ENCODE measurements at places on chromosomes 3 and 15.
A peak's percentile ranks its signal among the peaks of the same experiment; 100 is the strongest.

- no peak for DNase-seq
Measured at GRCh38 chr3:132550579-132551305, 46.3 kb upstream of the ACKR4 start.

DNA sequence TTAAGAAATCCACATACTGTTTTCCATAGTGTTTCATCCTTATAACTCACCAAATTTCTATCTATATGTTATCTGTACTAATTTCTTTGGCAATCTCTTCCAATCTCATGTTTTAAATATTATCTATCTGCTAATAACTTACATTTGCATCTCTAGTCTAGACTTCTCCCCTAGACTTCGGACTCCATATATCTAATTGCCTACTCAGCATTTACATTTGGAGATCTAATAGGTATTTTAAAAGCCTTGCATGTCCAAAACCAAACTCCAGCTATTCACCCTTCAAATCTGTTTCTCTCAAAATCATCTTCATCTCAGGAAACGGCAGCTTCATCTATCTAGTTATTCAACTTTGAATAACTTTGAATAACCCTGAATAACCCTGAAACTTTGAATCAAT lies 35.3 kb downstream of the ZNF385D start:
- DNase-seq = no peak

- no peak for DNase-seq
Measured at GRCh38 chr3:168091941-168092340, 3.8 kb downstream of the GOLIM4 start.

DNA sequence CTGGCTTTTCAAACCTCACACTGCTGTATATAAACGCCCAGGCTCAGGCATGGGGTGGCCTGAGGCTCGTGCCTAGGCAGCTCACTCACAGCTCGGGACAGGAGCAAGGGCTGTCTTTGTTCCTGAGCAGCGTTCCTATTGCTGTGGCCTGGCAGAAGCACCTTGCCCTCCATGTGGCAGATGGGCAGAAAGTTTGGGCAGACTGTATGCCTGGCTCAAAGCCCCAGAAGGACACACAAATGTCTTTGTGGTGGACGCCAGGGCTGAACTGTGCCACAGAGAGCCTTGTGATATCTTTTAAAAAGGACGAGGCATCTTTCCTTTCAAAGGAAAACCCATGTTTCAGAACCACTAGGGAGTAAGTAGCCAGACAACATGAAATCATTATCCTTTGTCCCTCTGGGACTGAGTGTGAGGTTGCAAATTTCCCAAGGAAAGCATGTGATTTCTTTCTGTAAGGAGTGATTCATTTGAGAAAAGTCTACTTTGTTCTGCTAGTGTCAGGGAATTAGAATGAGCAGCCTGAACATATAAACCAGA lies 29.3 kb upstream of the UBE2E1 start:
- no peak for DNase-seq

- DNase-seq = no peak
Measured at GRCh38 chr3:16311960-16312451, 47.0 kb downstream of the OXNAD1 start.

GRCh38 chr15:77540312-77541060 lies 92.2 kb downstream of the LINGO1 start:
- DNase-seq = no peak

GRCh38 chr3:185280572-185281365 lies 26.9 kb upstream of the EHHADH start:
- DNase-seq = peak; percentile 69

GRCh38 chr3:87203809-87204208 lies 23.3 kb upstream of the CHMP2B start:
- DNase-seq = no peak

DNA sequence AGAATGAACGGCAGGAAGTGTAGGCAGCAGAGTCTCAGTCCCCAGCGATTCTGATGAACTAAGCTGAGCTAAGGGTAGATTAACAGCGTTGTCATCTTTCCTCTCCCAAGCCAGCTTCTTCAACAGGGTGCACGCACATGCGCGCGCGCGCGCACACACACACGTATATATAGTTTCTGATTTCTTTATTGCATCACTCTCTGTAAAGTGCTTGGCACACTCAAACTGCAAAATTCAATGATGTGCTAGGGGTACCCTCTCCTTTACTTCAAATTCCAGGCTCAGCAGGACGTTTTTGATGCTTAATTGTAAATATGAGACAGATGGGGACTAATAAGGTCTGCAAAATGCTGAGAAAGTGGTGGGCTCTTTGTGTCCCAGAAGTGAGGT lies 26.1 kb upstream of the VPS8 start:
- DNase-seq = no peak

DNA sequence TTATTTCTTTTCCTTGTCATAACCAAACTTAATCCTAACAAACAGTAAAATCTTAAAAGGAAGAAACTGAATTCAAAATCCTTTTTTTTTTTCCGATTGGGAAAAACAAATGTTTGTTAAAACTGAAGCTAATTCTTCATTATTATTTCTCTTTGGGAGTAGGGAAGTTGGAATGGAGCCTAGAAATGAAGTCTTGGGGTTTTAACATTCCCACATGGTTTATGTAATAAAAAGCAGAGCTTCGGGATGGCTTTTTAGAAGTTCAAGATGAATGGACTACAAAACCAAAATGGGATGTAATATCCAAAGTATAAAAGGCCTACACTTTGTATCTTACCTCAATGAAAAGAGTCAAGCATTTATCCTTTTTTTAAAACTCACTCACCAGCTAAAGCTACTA lies 189.0 kb upstream of the TMC3 start:
- DNase-seq = no peak

- no peak for DNase-seq
Measured at GRCh38 chr3:12476238-12476897, 7.9 kb upstream of the TSEN2 start.

DNA sequence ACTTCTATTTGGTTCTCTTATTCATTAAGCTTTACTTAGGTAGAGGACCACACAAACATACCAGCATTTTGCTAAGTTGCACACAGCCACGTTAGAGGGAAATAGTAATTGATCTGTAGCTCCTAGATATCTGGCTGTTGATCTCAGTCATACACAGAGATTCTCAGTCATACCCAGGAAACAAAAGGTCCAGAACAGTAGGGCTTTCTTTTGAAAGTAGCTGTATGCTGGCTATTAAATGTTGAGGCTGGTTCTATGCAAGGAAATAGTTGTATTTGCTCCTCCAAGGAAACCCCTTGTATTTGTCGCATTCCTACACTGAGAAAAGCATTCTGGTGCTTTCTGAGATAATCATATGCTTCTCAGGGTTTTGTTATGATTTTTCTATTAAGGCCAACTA lies 523.8 kb downstream of the SOX2 start:
- DNase-seq = no peak

GRCh38 chr3:157830556-157831236 lies 275.5 kb downstream of the SHOX2 start:
- DNase-seq = no peak

DNA sequence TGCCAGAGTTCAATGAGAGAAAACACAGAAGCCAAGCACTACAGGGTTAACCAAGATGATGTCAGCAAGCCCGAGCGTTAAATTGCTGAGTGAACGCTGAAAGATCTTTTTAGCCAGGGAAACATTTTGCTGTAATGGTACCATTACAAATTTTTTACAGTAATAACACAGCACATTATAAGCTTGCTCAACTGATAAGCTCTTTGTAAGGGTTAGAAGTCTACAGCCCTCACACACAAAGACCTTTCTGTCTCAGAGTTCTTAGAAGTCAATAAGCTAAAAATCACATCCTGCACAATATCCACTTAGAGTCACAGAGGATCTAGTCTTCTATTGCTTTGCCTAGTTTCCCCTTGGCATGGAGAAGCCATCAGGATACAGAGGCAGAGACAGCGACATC lies 29.9 kb downstream of the CHSY1 start:
- DNase-seq = no peak

GRCh38 chr3:144011251-144011799 lies 39.7 kb downstream of the DIPK2A start:
- no peak for DNase-seq

GRCh38 chr3:132332508-132332907 lies 15.3 kb downstream of the ACP3 start:
- no peak for DNase-seq

DNA sequence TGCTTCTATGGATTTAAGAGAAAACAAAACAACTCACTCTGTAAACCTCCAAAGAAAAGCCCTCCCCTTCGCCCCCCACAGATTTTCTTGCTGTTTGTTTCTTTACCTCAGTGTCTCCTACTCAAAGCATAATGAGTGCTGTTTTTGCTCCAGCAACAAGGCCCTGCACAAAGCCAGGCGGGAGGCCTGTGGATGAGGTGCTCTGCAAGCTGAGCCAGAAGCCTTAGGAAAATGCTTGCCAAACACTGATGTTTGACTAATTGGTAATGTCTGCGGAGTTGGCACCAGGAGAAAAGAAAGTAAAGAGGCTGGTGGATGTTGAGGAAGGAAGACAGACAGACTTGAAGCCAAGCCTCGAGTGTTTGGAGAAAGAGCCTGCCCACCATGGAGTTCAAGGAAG lies 99.7 kb downstream of the RARB start:
- DNase-seq = no peak

DNA sequence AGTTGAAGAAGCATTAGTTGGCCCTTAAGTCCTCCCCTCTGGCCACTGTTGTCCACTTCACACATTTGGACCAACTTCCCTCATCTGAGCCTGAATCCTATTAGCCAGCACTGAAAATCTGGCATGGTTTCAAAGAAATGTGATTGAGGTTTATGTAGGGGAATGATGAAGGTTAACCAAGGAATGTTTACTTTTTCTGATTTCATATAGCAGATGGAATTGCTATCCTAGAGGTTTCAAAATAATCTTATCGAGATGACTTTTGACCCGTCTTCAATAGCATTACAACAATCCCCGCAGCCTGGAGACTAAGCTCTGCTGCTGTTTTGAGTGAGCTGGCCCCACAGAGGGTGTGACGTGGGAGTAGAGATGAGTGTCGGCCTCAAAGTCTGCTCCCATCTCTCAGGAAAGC lies 200.8 kb upstream of the IL12A start:
- DNase-seq = no peak

GRCh38 chr15:72237853-72238224 lies 6.8 kb upstream of the PKM start:
- peak; percentile 19 for DNase-seq
